ENCODE measurements at places on chromosomes 1 and 21.

- no peak for DNase-seq
These were observed 23.5 kb upstream of the PRELP start for GRCh38 chr1:203451836-203452784.

- no peak for DNase-seq
These were observed 84.3 kb upstream of the SPATA6 start for GRCh38 chr1:48556186-48556850.

GRCh38 chr1:77089756-77090155, 129.5 kb downstream of the PIGK start:
- DNase-seq, result no peak

- DNase-seq, result no peak
These were observed 159.0 kb upstream of the COL6A1 start for GRCh38 chr21:45822429-45823099.

DNA sequence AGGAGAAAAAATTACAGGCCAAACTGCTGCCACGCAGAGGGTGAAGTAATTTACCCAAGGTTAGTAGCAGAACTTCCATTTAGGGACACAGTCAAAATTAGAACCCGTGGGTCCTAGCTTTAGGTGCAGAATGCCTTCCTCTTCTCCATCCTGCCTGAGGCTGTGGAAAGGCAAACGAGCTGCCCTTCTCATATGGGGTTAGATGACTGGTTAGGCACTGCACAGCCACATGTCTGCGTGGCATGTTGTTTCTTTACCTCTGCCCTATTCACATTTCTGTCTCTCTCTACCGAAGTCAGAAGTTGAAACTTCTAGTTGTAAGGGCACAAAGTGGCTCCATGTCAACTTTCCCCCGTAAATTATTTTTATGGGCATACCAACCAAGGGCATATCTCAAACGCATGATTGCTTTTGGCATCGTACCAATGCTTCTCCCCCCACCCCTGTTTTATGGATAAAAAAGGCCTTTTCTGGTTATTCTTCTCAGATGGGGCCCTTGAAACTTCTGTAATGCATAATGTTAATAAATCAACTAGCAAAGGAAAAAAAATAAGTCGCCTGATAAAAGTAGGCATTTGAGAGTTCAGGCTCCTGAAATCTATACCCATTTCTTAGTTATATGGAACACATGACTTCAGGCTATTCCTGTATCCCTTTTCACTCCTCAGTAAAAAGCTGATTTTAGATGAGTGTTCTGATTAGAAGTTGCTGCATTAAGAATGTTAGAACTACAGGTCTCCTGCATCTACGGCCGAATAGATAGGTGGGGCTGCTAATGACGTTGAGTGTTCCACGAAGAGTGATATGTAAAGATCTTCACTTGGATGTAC, 139.6 kb upstream of the NRIP1 start:
- DNase-seq, result no peak

DNA sequence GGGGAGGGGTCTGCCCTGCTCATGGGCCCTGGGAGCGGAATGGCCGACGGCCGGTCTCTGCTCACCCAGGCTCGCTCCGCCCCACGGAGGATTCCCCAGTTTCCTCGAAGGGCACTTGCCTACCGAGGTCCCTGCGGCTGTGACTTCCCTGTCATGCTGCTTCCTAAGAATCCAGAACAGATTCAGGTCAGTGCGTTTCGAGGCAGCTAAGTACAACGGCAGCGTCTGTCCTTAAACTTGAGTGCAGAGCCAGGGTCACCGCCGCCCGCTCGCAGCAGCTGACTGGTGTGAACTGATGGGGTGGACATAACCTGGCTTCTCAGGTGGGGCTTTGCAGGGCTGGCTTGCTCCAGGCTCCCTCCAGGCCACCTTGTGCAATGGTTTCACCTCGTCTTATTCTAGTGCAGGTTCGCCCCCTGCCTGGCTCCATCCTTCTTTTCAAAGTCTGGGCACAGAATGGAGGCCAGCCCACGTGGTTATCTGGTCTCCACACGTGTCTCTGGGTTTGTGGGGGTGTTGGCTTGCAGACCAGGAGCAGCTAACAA, 7.6 kb upstream of the C1orf174 start:
- DNase-seq, result no peak

DNA sequence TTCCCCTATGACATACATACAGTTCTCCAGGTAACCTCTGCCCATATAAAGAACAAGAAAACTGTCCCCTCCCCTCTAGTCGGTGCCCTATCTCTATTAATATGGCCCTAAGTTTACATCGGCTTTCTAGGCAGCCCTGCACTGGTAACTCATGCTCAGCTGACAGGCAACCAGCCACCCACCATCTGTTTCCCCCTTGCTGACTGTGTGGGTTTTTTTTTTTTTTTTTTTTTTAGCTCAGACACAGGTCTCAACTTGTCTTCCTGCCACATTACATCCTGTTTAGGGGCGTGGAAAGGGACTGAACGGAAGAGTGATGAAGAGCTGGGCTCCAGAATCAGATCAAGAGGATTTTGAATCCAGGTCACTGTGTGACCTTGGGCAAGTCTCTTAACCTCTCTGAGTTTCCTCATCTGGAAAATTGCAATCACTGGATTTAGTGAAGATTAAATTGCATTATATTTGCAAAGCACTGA, 14.0 kb downstream of the LAPTM5 start:
- DNase-seq, result no peak

DNA sequence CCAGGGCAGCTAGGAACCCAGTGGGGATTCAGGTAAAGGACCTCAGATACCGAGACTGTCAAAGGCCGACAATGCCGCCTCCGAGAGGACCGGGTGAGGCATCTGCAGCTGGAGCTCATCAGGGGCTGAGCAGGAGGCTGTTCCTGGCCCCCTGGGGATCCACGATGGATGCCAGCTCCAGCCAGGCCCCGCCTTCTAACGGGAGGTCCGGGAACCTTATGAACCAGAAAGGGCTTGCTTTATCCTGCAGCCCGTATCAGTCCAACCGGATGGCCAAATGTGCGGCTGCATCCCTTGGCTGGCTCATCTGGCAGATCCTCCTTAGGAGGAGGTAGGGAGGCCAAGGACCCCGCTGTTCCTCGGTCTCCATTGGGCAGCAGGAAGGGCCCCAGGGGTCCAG, 32.0 kb downstream of the SLC45A1 start:
- DNase-seq, result no peak

GRCh38 chr1:23947366-23947765, 12.3 kb upstream of the PNRC2 start:
- DNase-seq, result no peak

DNA sequence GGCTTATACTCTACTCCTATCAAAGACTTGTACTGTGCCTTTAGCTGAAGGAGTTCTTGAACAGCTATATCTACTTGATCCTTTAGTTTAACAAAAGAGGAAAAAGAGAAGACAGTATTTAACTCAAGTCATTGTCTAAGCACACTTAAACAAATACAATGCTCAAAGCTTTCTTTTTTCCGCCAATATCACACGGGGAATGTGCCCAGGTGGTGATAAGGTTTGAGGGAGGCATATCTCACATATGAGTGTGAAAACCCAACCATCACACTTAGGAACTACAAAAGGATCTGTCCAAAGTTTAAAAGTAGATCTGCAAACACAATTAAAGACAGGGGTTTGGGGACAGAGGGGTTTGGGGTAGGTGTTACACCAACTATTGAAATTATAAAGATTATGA, 59.0 kb upstream of the SLC30A10 start:
- DNase-seq, result no peak

DNA sequence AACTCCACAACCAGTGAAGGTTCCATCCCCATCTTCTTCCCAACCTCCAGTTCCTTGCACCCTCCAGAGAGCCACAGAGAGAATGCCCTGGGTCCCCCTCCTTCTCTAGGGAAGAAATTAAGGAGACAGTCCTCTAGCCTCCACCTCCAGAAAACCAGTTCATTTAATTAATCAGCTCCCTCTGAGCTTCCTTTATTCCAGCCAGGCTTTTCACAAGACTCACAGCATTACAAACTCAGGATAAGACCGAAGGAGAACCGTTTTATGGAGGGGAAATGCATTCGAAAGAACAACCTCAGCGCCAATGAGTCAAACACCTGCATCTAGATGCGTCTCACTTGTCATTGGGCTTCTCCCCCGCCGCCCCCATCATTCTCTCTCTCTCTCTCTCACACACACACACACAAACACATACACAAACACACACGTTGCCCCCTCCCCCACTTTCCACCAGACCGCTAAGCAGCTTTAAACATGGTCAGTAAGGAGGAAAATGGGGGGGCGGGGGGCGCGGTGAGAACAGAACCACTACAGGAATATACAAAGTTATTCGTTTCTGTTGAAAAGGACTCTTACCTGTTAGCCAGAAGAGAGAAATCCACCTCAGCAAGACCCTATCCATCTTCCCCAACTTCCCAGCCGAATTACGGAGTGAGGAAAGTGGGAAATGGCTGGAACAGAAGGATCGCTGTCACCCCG, 544 bp downstream of the ILDR2 start:
- DNase-seq, result no peak

- no peak for DNase-seq
These were observed 4.1 kb downstream of the SAMSN1 start for GRCh38 chr21:14541841-14542490.

- no peak for DNase-seq
These were observed 213.5 kb upstream of the IRF2BP2 start for GRCh38 chr1:234823191-234824176.

GRCh38 chr1:222240536-222241181, 307.2 kb downstream of the HHIPL2 start:
- DNase-seq, result no peak

- no peak for DNase-seq
These were observed 147.8 kb downstream of the TNFSF18 start for GRCh38 chr1:172902861-172903381.

DNA sequence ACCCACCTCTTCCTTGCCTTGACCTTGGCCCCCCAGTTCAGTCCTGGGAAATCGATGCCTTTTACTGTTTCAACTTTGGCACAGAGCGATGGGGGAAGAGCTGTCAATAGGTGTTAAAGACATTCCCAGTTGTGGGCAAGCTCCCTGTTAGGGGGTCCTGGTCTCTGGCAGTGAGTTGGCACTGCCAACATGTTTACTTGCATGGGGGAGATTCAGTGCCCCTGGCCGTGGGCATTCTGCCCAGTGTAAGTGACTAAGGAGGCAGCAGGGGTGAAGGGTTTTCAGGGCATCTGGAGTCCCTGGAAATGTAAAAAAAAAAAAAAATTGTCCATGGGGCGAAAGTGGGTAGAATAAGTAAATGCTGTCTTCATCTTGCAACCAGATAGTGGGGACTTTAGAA, 407.0 kb downstream of the PTPRU start:
- DNase-seq, result no peak

- DNase-seq, result no peak
These were observed 71.3 kb downstream of the HLX start for GRCh38 chr1:220950576-220950975.

DNA sequence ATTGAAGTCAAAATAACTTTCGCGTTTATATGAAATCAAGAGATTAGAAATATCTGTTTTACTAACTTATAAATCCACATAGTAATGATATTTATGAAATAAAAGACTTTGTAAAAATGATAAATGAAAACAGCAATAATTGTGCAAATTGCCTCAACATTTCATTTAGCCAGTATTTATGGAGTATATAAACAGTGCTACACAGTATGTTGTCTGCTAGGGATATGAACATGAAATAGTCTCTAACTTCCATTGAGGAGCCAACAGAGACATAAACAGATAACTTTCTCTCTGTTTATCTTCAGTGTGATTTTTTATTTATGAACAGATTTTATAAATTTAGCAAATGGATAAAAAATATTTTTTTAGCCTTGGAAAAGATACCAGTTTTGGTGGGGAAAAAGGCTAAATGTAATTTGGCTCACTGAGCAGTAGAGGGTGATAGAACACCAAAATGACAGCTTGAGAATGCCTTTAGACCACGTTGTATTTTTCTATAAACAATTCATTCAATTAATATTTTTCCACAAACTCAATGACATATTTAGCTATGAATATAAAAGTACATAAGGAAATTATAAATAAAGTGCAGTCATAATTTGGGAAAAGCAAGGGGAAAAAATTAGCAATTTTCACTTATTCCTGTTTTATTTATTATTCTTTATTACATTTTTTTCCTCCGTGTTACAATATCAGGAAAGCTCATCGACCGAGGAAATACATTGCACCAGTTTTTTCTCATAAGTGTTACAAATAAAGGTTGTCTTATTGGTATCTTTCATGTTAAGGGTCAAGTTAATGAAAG, 47.5 kb upstream of the EEIG2 start:
- no peak for DNase-seq

GRCh38 chr1:115062542-115063004, 26.7 kb downstream of the TSPAN2 start:
- DNase-seq, result no peak

- DNase-seq, result no peak
These were observed 15.5 kb downstream of the LUZP1 start for GRCh38 chr1:23152966-23153684.

- no peak for DNase-seq
These were observed 45.5 kb upstream of the SPOCD1 start for GRCh38 chr1:31861346-31861745.

- DNase-seq, result no peak
These were observed 10.1 kb upstream of the TFF1 start for GRCh38 chr21:42376338-42376982.

DNA sequence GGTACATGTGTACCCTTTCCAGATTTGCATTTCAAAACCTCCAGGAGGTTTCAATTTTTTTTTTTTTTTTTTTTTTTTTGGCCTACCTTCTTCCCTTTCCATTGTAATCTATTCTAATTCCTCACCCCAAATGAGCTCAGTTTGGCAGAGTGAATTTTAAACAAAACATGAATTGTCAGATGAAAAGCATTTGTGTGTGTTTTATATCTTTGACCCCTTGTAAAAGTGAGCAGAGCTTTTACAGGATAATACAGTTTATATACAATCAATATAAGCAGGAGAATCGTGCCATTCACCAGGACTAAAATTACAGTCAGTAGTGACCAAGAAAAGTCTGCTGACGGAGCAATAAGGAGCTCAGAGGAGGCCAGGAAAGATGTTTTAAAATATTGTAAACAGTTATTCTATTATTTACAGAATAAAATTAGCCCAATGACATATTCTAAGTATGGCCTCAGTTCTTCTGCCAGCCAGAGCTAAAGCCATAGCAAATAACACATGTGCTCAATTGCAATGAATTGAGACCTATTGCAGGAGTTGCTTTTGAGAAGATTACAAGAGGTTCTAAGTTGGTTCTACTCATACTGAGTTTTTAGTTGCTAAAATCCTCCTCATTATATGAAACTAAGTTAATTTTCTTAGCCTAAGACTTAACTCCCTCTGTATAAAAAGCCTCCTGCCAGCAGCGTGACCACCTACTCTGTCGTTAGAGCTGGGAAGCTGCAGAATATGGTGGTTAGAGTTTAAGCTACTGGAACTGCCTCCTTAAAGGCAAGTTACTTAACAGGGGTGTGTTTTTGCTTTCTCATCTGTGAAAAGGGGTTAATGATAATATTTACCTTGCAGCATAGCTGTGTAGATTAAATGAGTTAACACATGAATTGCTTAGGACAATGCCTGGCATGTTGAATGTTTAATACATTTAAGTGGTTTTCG, 50.8 kb upstream of the ZNF326 start:
- DNase-seq, result no peak

GRCh38 chr1:40300651-40301050, 16.4 kb downstream of the COL9A2 start:
- no peak for DNase-seq

- DNase-seq, result no peak
These were observed 2.0 kb downstream of the MTX1 start for GRCh38 chr1:155210314-155211104.

Data from substantia nigra (tissue), 51 donors.